ENCODE measurements at places on chromosomes 12 and 14.

DNA sequence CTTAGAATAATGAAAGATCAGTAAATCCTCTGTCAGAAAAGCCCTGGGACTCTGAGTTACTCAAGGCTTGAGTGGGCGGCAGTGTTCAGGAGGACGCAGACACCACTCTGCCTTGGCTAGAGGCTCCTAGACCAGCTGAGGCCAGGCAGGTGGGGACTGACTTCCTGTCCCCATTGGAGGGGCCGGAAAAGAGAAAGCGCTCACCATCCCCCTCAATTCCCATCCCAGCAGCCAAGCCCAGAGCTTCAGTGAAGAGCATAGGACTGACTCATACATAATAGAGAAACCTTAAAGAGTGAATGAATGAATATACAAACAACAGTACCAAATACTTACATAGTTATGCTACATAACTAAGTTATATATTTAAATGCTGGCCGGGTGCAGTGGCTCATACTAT lies 62.0 kb downstream of the PLEKHG7 start:
- DNase-seq = no peak

DNA sequence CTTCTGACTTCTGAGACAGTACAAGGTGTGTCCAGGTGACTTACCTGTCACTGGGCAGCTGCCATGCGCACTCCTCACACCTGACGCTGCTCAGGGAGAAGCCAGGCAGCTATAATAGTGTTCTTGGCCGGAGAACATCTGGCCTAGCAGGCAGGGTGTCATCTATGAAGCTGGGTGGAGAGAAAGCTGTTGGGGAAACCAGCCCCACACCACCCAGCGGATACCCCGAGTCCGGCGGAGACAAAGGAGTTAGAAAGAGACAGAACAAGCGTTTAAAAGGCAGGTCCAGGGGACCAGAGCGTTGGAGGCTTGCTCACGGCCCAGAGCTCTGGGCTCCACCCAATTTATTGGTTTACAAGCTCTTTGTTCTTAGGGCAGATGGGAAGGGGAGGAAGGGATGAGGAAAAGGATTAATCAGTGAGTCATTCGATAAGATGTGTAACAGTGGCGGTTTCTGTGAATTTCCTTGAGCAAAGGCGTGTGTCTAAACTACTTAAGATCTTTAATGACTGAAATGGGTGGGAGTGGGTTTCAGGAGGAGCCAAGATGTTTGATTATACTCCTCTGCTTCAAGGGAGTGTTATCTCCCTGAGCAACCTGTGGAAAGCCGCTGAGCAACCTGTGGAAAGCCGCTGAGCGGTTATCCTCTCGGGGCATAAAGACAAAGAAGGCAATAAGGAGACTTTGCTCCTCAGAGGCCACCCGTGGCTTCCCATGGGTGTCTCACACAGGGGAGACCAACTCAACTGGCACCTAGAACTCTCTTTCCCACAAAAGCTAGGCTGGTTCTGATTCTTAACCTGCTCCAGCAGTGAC lies at the start of gene GALNT8:
TSS of gene GALNT8 (plus strand) at position 580 of the 816 bp plus-strand sequence. CDS start 278 bp downstream, outside the sequence.
- DNase-seq = no peak

- no peak for DNase-seq
Measured at GRCh38 chr14:105499256-105500035, 8.4 kb downstream of the TEDC1 start.

GRCh38 chr12:48774516-48774915 lies 14.4 kb downstream of the ADCY6 start:
- no peak for DNase-seq

GRCh38 chr14:35519986-35520385 lies 14.0 kb upstream of the INSM2 start:
- DNase-seq = no peak

All from GM12864 (cell line).